ENCODE measurements at places on chromosomes 6 and 20.

GRCh38 chr6:48067886-48068277 lies 43.1 kb downstream of the PTCHD4 start:
- no peak for DNase-seq

- no peak for DNase-seq
Measured at GRCh38 chr20:50141811-50142561, 11.5 kb downstream of the PEDS1 start.

GRCh38 chr20:20446001-20446400 lies 78.1 kb downstream of the INSM1 start:
- DNase-seq, result no peak

DNA sequence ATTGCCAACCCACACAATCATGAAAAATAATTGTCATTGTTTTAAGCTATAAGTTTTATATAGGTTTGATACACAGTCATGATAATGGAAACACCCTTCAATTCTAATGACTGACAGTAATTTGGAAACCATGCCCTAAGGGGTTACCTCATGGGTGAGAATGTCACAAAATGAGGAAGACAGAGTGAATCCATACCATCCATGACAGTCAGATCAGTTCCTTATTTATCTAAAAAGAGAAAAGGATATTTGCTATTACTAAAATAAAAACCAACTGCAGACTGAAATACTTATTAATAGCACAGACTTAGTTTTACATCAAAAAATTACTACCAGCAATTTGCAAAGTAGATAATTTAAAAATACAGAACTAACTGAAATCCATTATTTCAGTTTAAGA lies 437.8 kb downstream of the UTRN start:
- DNase-seq, result no peak

- DNase-seq, result no peak
Measured at GRCh38 chr20:51979226-51979625, 176.9 kb upstream of the SALL4 start.

- DNase-seq, result no peak
Measured at GRCh38 chr6:3388786-3389185, 68.1 kb downstream of the SLC22A23 start.

GRCh38 chr6:157814883-157815282 lies 8.2 kb upstream of the SNX9 start:
- DNase-seq, result no peak

- no peak for DNase-seq
Measured at GRCh38 chr6:29005183-29005885, at the start of gene ZNF311. Gene ZNF311 (minus strand): TSS chr6:29005315. CDS start chr6:29003954, 1,361 bp downstream.

DNA sequence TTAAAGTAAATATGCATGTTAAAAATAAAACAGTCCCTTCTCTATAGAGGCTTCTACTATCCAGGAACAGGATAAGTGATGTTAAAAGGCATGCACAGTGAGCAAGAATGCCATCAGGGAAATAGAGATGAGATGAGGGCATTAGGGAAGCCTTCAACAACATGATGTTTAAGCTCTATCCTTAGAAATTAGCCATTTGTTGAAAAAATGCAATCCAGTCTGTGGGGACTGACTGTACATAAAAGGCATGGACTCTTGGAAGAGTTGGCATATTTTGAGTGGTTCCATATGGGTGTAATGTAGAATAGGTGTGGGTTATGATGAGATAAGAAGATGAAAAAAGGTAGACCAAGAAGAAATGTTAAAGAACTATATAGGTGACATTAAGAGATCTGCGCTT lies 5.8 kb downstream of the KIAA0319 start:
- DNase-seq, result no peak

DNA sequence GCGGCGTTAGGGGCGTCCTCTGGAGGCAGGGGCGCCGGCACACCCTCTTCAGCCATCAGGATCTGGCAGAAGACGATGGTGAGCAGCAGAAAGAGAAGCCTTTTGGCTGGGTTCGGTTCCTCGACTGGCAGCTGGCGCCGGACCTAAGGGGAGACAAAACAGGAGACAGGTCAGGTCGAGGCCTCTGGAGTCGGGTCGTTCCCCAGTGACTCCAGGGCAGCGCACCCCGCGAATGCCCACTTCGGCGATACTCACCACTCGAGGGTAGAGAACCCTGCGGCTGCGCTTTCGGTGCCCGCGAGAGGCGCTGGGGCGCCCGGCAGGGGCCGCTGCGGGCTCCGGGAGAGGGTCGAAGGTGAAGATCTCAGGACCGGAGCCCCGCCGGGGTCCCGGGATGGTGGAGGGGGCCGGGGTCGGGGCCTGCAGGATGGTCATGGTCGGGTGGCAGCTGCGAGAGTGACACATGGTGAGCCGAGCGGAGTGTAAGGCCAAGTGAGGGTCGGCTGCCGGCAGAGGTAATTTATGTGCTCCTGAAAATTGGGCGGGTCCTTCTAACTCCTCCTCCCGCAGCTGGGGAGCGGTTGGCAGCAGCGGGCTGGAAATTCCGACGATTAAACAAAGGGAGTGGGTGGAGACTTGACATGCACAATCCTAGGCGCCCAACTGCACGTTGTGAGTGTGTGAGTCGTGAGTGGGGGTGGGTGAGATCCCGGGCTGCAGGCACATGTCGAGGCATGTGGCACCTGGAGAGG lies at the start of gene IER3:
Gene IER3, minus strand, starts transcription at position 494 of the 752 bp plus-strand sequence. Its CDS starts 29 bp downstream, at position 465.
- peak; percentile 51 for DNase-seq

- DNase-seq, result no peak
Measured at GRCh38 chr6:90139272-90139817, 157.3 kb downstream of the BACH2 start.

- DNase-seq, result no peak
Measured at GRCh38 chr6:10140824-10141223, 274.1 kb downstream of the TFAP2A start.

GRCh38 chr20:63698739-63699465 lies 2.5 kb downstream of the TNFRSF6B start:
- DNase-seq, result no peak

- no peak for DNase-seq
Measured at GRCh38 chr20:62997417-62998035, 9.2 kb downstream of the BHLHE23 start.

- no peak for DNase-seq
Measured at GRCh38 chr6:126804332-126805064, 314.0 kb upstream of the RSPO3 start.

DNA sequence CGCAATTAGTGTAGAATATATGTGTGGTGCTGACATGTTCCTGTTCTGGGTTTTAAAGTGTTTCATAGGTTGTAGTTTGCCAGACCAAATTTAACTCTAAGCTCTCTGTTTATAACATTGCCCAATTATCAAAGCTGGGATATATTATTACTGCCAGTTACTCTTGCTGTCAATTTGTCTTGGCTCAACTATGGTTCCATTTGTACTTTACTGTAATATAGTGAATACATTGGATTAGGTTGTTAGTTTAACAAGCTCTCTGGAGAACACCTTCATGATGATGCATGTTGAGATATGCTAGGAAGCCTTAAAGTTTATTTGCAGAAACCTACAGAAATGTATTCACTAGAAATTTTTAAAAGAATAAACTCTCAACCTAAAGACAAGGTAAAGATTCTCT lies 259.6 kb downstream of the ZFAND3 start:
- no peak for DNase-seq

GRCh38 chr20:42795111-42795695 lies 394.5 kb downstream of the PTPRT start:
- DNase-seq, result no peak

- DNase-seq, result no peak
Measured at GRCh38 chr20:32709632-32710121, 33.6 kb downstream of the COMMD7 start.

- DNase-seq, result no peak
Measured at GRCh38 chr6:16635810-16636602, 125.3 kb downstream of the ATXN1 start.

DNA sequence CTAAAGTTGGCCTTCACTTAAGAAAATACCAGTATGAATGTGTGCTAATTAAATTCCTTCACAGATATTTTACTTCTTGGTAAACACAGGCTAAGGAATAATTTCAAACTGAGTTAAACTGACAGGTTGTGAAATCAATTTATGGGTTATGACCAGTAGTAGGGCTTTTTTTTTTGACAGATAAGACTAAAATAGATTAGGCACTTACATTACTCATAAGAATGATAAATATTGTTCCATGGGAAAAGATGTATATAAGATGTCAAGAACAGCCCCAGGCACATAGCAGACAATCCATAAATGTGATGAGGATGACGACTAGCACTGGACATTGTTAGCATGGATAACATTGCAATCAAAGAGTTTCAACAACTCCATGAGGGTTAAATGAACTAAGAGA lies 22.9 kb downstream of the NT5E start:
- DNase-seq, result no peak

DNA sequence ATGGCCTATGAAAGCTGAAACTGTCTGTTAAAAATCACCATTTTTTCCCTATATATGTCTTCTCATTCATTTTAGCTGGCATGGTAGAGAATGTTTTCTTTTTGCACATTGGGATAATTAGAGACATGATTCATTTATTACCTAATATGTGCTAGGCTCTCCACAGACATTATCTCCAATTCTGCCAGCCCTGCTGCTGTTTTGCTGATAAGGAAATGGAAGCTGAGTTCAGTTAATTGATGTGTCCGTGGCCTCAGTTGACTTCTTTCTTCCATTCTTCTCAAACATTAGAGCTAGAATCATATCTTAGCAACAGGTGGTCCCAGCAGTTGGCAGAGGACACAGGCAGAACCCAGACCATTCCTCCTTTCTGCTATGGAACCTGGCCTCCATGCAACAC lies 644.1 kb upstream of the CITED2 start:
- no peak for DNase-seq

GRCh38 chr20:8807480-8808201 lies 261.2 kb upstream of the PLCB4 start:
- DNase-seq, result no peak

- no peak for DNase-seq
Measured at GRCh38 chr6:41780551-41781365, at the start of gene PRICKLE4. Gene PRICKLE4 (plus strand): TSS chr6:41780782. CDS start chr6:41783474, 2,692 bp downstream.

DNA sequence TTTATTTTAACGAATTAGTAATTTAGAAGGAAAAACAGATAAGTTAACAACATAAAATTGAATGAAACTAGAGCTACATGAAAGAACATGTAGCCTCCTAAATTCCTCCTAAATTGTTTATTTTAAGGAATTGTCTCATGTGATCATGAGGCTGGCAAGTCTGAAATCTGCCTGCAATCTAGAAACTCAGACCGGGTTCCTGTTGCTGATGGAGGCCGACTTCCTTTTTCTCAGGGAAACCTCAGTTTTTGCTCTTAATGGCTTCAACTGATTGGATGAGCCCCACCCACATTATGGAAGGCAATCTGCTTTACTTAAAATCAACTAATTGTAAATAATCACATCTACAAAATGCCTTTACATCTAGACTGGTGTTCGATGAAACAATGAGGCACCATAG lies 267.6 kb upstream of the PRND start:
- no peak for DNase-seq

All from T-helper 17 cell (primary cell).